AG04450 (cell line): ENCODE measurements at places on chromosomes 6 and 20.

DNA sequence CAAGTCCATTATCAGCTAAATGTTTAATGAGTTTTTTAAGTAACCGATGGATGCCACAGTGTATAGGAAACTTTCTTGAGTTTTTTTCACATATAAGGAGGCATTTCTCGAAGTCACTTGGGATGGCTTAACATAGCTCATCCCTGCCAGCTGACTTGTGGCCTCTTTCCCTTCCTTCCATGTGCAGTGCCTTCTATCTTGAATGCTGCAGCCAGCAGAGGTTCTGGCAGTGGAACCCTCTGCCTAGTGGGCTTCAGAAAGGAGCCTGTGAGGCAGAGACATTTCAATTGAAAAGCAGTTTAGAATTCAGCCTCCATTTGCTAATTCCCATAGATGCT is 51.9 kb downstream of the AKAP12 start:
- DNase-seq = no peak

GRCh38 chr6:31645325-31645724 is 7.1 kb downstream of the BAG6 start:
- no peak for DNase-seq

- no peak for DNase-seq
Measured at GRCh38 chr6:137025786-137026730, 18.7 kb downstream of the IL20RA start.

DNA sequence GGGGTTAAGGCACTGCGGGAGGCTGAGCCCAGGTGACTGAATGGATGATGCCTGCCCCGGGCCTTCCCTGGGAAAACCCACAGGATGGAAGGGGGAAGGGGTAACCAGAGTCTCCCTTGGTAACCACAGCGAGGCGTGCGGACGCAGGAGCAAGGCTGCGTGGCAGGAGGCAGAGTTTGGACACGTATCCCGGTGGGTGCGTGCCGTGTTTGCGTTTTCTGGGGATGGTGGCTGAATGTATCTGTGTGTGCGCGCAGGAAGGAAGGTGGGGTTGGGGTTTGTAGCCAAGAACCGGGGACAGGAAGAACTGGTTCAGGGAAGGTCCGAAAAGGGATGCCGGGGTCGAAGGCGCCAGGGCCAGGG is 1.8 kb downstream of the MDGA1 start:
- DNase-seq = no peak

DNA sequence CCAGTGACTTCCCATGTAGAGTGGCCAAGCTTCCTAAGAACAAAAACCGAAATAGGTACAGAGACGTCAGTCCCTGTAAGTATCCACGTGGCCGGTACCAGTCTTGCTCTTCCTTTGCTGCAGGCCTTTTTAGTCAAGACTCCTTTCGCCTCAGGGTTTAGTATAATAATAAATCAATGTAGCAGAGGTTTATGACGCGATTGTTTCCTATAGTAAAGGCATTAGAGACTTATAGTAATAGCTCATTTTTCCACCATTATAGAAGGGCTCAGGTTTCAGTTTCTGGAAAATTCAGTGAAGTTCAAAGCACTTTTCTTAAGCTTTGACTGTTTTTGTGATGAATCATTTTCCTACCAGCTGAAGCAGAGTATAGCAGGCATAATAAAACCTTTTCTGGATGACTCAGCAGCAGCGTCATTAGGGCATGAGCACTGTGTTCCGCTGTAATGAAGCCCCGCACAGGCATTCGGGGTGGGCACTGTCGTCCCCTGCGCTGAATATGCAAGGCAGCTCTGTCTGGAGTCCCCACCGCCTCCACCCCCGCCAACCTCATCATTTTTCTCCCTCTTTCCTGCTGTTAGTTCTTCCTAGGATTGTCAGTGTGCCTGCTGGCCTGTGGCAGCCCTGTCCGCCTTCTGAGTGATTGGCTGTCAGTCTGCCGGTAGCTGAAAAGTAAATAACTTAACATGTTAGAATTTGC is 51.3 kb downstream of the PTPN1 start:
- peak; percentile 90 for DNase-seq

DNA sequence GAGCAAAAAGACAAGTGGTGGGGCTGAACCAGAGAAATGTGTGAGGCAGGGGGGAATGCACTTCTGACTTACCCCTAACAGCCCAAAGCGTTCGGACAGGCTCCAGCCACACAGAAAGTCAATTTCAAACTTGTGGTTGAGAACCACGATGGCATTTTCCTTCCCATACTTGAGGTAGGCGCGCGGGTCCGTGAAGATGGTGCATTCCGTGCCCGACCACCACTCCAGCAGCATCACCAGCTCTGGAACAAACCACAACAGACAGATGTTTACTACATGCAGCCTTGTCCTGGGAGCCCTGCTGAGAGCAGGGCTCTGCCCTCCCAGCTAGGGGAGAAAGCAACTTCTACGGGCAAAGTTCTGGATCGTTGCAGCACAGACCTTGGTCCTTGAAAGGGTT is 107.7 kb downstream of the AGPAT4 start:
- DNase-seq = no peak

DNA sequence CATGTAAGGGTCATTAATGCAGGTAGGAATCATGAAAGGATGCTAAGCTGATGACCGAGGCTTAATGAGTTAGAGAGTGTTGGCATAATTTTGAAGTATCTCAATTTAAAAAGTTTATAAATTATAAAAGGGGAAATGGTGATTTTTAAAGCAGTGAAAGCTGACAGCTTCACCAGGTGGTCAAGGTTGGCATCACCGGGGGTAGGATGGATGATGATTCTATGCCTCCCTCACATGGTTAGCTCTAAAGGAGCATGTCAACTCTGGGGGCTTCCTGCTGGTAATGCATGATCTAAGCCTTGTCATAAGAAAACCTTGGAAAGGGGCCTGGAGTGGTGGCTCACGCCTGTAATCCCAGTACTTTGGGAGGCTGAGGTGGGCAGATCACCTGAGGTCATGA is 89.2 kb upstream of the MARCKS start:
- no peak for DNase-seq

DNA sequence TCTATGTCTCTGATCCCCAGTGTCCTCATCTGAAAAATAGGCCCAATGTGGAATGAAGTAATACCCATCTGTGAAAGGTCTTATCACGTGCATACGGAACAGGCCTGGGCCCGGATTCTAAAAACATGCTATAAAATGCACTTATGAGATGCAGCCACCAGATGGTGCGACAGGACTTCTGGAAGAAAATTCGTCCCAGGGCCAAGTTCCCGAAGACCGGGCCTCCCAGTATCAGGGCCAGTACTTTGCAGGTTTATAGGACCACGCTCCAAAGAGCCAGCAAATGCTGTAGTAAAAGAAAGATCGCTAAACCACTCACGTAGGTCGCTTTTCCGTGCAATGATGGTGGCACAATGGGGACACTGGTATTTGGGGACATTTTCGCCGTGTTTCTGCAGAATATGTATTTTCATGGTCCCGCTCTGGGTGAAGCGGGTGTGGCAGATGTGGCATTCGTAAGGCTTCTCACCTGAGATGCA is 10.6 kb downstream of the CTCFL start:
- DNase-seq = peak; percentile 44

DNA sequence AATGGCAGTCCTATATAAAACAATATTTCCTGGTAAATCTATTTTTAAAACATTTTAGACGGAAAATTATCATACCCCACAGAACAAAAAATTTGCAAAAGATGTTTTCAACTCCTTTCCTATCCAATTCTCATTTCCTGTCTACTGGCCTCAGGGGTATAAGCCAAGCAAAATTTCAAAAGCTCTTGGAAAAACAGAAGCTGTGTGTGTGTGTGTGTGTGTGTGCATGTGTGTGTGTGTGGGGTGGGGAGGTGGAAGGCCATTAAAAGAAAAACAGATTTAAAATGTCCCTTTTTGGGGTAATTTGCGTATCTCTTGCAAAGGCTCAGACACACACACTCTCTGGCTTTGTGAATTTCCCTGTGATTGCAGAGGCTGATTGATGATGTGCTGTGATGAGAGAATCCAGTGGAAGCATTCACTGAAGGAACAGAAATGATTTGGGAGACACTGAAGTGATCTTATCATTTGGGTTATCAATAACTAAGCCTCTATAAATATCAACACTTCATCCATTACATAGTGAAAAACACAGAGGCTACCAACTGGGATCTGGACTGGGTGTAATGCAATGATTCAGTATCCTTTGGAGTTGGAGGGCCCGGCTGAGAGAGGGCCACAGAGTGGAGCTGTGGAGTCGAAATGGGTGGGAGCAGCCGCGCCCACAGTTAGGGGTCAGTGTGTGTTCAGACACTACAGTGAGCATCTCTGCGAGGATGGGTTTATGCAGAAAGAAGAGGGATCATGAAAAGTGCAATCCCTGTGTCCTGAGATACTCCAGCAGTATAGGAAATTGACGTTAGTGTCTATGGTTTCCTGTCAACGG is 106.8 kb upstream of the PREP start:
- no peak for DNase-seq

DNA sequence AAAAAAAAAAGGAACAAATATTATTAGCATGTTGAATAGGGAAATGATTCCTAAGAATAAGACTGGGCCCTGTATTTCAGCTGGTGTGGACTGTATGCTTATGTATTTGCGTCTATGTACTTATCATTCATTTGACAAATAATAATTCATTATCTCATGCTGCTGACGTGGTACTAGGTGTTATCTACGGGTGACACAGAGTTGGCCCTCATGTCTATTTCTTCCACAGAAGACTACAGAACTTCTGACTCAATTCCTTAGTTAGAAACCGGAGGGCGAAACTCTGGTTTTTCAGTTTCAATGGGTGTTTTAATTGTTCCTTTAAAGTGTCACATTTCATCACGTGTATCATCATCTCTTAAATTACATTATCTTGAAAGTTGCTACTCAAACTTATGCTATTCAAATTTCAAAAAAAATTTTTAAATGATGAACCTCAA is 305.9 kb downstream of the CLIC5 start:
- no peak for DNase-seq
